Amniotic stem cell (primary cell): ENCODE measurements at places on chromosomes 4 and X.

GRCh38 chrX:63743596-63743995, 41.4 kb downstream of the ARHGEF9 start:
- no peak for DNase-seq

DNA sequence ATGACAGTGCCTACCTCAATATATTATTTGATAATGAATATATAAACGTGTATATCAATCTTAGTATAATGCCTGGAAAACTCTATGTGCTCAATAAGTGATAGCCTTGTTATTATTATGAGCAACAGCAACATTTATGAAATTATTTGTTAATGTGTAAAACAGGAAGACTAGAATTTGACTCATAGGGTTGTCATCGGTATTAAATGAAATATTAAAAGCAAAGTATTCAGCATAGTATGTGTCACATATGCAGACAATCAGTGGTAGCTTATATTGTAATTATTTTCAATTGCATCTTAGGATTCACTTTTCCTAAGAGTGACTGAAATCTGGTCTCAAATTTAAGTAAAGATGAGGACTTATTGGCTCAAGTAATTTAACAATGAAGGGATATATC, 24.6 kb downstream of the SPANXD start:
- no peak for DNase-seq

DNA sequence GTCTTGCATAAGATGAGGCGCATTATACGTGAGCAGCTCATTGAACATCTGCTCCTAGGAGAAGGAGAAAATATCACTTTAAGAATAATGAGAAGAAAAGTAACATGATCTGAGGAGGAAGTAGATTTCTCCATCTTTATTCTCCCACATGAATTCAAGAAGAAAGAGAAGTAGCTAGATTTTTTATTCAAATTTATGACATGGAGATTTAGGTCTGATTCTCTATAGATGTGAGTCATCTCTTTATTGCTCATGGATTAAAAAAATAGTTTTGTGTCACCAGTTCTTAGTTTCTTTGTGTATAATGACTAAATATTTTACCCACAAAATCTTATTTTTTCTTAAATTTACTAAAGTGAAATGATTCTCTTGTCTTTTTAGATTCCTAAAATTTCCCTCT, 40.4 kb downstream of the HPGDS start:
- DNase-seq, result no peak

DNA sequence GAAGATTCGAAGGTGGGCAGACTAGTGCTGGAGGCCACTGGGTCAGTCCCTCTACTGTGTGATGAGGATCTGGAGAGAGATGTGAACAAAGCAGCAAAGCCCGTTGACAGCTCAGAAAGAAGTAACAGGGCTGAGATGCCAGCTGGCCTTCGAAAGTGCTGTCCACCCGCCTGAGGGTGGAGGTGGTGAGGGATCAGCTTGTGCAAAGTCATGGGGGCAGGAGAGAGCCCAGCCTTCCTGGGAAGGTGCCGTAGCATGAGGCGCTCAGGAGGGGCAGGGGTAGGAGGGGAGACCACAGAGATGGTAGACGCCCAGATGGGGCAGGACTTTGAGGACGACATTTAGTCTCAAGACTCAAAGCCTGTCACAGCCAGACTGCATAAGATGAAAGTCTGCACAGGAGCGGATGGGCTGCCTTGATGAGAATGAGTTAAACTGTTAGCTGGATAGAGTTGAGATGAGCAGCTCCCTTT, 19.7 kb downstream of the TBC1D14 start:
- DNase-seq, result no peak

DNA sequence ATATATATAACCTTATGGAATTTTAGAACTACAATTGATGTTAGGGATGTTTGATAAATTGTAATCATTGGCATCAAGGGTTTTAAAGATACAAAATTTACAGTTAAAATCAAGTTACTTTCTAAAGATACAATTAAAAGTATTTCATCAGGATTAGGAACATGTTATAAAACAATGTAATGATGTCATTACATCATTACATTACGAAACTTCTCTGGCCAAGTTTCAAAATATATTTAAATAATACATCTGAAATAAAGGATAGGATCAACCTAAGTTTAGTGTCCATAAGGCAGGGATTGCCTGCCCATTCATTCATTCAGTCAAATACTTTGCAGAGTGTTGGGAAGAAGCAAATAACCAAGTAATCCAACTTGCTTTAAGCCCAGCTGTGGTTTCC, 75.1 kb downstream of the TENM3 start:
- no peak for DNase-seq

GRCh38 chr4:38284294-38285030, 324.3 kb downstream of the PTTG2 start:
- DNase-seq, result no peak

- DNase-seq, result no peak
Measured at GRCh38 chr4:110190249-110190648, 8.2 kb downstream of the ELOVL6 start.

DNA sequence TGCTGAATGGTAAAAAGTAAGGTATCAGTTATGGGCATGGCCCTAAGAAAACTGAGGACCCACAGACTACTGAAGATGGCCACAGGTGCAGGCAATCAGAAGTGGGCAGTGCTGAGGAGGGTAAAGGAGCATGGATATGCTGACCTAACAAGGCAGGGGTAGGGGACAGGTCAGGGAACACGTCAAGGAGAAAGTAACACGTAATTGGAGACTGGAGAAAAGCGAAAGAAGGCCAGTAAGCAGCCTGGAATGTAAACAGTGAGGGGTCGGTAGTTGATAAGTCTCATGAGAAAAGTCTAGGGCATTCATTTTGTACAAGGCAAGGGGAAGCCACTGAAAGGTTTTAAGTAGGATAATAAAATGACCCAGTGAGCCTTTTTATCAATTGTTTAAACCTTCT, 153.3 kb downstream of the PRDM5 start:
- DNase-seq, result peak; percentile 0

DNA sequence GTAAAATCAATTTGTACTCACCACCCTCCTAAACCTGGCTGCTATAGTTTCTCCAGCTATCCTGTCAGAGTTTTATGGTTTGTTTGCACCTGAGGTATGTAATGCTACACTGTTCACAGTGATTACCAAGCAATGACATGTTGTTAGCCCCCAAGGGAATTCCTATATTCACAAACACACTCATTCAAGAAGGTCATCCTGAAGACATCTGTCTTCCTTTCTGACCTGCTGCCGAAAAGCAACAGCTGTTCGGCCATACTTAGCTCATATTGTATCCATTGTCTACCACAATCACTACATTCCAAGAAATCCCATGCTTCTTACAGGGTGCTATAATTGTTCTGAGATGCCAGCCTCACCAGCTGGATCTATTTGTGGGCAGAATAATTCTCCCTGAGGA, 160.1 kb upstream of the GYPA start:
- DNase-seq, result no peak

DNA sequence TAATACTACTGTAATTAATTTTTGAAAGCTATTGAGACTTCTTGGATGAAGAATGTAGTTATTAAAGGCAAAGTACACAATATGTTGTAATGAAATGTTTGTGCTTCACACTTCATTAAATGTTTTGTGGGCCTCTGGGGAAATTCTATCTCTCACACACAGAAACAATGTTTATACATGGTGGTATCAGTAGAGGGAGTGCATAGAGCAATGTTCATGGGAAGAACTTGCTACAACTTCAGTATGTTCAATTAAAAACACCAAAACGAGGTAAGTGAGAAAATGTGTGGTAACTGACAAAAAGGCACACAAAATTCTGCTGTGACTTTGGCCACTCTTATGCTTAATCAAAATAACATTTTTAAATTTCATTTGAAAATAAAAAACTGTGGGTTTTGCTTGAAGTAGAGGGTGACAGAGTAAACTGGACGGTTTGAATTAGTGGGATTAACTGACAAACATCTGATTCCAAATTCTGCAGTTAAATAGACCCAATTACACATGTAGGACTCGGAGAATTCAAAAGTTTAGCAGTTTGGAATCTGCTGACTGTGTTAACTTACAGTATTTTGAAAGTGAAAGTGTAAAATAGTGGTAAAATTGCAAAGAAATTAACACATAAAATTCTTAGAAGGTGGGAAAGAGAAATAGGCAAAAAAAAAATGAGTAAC, 111.4 kb upstream of the TTC29 start:
- DNase-seq, result no peak

DNA sequence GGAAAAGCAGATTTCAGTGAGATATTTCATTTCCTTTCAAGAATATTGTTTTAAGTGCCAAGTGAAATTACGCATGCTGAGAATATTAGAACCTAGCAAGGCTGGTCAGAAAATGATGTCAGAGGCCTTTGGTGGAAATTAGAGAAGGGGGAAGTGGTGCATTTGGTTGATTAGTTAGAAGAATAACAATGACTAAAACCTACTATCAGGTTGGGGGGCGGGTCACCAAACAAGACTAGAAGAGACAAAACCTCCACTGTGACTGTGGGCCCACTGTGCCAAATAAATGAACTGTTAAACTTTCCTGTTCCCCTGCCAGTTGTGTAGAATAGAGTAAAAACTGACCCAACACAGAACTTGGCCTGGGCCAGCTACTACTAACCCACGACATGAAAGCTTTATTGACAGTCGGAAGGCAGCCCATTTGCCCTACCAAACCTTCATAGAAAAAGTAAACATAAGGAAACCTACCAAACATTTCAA, 2.9 kb downstream of the RAPGEF2 start:
- peak; percentile 2 for DNase-seq

GRCh38 chrX:6187256-6187655, 41.4 kb downstream of the NLGN4X start:
- DNase-seq, result no peak

DNA sequence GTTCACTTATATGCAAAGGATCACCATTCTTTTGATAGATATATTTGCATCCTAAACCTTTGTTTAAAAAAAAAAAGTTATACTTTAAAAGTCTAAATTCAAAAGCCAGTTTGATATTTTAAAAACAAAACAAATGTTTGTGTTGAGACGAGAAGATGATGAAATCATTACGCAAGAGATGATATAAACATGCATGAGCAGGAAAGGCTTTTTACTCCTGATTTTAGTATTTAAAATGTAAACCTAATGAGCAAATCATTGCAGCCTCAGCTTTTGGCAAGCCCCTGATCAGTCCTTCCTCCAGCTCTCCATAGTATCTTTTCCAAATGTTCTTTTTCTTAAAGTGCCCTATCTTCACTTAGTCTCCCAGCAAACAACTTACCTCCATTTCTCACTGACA, 115.6 kb downstream of the ARAP2 start:
- DNase-seq, result no peak

GRCh38 chr4:104490770-104491480, 3.8 kb downstream of the CXXC4 start:
- peak; percentile 0 for DNase-seq

DNA sequence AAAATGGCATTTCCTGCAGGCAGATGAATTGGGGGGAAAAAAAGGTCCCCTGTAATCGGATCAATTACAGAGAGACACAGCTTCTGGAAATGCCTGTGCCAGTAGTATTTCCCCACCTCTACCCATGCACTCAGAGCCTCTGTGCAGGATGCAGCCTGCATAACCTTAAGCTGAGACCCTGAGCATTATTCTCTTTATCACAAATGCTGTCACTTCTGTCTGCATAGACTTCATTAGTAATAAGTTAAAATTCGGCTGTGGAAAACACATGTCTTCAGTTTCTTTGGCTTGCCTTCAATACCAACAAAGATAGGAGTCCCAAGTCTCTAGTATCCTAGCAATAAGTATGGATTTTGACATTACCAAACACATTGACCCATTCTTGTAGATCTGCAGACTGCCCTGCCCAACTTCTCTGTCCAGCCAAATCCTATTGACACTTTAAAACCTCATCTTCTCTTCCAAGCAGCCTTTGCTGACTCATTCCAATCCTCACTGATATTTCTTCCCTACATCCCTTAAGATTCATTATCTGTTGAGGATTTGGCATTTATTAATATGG, 70.8 kb downstream of the LUZP4 start:
- DNase-seq, result no peak

GRCh38 chr4:85953651-85954018, 406.2 kb downstream of the MAPK10 start:
- no peak for DNase-seq

- DNase-seq, result no peak
Measured at GRCh38 chr4:79042079-79042674, 102.9 kb upstream of the PAQR3 start.

GRCh38 chr4:164700471-164700870, 53.5 kb upstream of the SMIM31 start:
- no peak for DNase-seq

DNA sequence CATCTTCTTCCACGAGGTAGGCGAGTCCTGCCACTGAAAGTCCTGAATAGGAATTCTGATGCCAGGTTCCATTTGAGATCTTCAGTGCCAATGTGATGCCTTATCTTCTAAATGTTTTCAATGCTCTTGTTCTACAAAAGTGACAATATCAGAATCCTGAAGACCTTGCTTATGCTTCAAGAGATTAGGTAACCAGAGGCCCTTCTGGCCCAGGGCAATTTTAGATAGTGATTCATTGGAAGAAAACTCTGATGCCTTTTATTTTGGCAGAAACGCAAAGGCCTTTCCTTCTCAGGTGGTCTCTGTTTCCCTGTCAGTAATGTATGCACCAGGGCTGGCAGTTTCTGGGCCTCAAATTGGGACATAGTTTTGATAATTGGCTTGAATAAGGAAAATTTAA, 144.8 kb downstream of the CEP135 start:
- DNase-seq, result no peak

GRCh38 chr4:137768196-137768595, 235.9 kb upstream of the PCDH18 start:
- DNase-seq, result peak; percentile 12

GRCh38 chr4:121597346-121597934, 99.3 kb downstream of the ANXA5 start:
- DNase-seq, result no peak

GRCh38 chr4:5882947-5883346, 9.9 kb downstream of the CRMP1 start:
- DNase-seq, result no peak

GRCh38 chr4:16686195-16686594, 212.2 kb downstream of the LDB2 start:
- peak; percentile 88 for DNase-seq

DNA sequence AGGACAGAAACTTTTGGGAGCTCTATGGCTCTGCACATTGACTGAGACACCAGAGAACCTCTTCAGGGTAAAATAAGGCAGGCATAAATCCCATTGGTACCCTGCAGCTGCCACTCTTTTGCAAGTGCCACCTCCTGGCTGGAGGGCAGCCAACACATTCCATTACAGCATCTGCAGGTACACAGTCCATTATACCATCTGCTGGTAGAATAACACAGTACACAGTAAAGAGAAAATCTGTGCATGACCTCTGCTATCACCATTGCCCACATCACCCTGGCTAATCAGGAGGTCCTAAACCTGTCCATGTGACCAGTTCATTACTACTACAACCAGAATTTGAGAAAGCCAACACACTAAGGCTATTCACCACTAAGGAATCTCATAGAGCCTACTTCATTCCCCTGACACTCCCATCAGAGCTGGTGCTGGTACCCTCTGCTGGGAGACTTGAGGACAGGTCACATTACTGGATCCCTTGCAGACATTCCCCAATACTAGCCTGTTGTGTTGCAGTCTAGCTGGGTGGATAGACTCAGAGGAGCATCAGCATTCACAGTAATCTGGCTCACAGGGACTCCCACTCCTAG, 176.2 kb upstream of the TACR3 start:
- DNase-seq, result no peak

GRCh38 chr4:77493829-77494551, 111.6 kb upstream of the CXCL13 start:
- no peak for DNase-seq
